Ascending aorta (tissue), 2 donors: ENCODE measurements at places on chromosomes 12 and 14.
A peak's percentile ranks its signal among the peaks of the same experiment; 100 is the strongest.

GRCh38 chr12:62686938-62687337 lies 220.3 kb downstream of the MON2 start:
- no peaks in the 10 kb centered on the region for H3K27me3 ChIP-seq
- H3K36me3 ChIP-seq: no peaks in the 10 kb centered on the region
- peaks cover 26% of the 10 kb centered on the region for H3K4me1 ChIP-seq
- no peak for DNase-seq
- H3K4me3 ChIP-seq: no peak overlapping the region
- H3K27ac ChIP-seq: peak overlapping the region; percentile 63

DNA sequence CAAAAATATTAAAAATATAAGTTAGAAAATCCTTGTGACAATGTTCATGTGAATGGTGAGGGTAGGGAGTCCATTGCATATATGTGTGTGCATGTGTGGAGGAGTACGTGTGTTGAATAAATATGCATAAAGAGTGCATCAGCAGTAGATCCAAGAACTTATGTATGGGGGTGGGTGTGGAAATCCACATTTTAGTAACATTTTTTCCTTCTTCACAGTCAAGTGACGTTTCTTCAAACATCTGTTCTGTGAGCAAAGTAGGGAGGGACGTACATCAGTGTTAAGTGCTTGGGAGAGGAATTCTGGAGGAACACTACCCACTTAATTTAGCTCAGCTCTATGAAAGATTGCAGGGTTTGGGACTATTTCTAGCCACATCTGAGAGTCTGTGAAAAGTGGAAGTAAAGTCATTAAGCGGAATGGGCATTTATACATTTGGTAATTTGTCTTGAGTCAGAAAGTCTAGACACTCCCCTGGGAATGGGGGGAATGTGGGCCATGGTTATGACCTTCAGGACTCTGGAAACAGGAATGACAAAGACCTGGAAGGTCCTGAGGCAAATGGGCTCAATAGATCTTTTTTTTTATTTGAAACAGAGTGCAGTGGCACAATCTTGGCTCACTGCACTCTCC lies 156.4 kb upstream of the PLXNC1 start:
- no peaks in the 10 kb centered on the region for H3K4me1 ChIP-seq
- H3K27ac ChIP-seq: peak overlapping the region; percentile 1
- H3K36me3 ChIP-seq: no peaks in the 10 kb centered on the region
- no peak overlapping the region for H3K4me3 ChIP-seq
- no peaks in the 10 kb centered on the region for H3K27me3 ChIP-seq

- H3K36me3 ChIP-seq: no peaks in the 10 kb centered on the region
- peaks cover 11% of the 10 kb centered on the region for H3K4me1 ChIP-seq
- no peaks in the 10 kb centered on the region for H3K27me3 ChIP-seq
- DNase-seq: no peak
- H3K4me3 ChIP-seq: no peak overlapping the region
- peak overlapping the region; percentile 81 for H3K27ac ChIP-seq
Measured at GRCh38 chr12:57079821-57080220, 1.2 kb upstream of the NEMP1 start.

DNA sequence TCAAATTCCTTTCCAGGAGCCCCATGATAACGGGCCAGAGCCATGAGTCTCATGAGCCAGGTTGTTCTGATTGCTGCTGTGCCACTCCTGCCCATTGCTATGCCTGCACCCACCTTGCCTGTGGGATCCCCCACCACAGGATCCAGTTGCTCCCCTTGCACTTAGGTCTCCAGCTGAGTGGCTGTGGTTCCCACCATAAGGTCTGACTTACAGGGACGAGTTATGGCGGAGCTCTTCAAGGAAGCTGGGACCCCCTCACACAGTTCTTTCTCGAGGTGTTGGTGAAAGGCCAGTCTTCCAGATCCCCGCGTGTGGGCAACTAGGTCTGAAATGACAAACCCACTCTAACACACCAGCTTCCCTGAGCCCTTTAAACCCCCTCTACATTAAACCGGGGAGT lies 111.9 kb upstream of the C14orf180 start:
- H3K27me3 ChIP-seq: peaks cover 7% of the 10 kb centered on the region
- no peak overlapping the region for H3K4me3 ChIP-seq
- H3K36me3 ChIP-seq: no peaks in the 10 kb centered on the region
- DNase-seq: no peak
- H3K27ac ChIP-seq: no peak overlapping the region

DNA sequence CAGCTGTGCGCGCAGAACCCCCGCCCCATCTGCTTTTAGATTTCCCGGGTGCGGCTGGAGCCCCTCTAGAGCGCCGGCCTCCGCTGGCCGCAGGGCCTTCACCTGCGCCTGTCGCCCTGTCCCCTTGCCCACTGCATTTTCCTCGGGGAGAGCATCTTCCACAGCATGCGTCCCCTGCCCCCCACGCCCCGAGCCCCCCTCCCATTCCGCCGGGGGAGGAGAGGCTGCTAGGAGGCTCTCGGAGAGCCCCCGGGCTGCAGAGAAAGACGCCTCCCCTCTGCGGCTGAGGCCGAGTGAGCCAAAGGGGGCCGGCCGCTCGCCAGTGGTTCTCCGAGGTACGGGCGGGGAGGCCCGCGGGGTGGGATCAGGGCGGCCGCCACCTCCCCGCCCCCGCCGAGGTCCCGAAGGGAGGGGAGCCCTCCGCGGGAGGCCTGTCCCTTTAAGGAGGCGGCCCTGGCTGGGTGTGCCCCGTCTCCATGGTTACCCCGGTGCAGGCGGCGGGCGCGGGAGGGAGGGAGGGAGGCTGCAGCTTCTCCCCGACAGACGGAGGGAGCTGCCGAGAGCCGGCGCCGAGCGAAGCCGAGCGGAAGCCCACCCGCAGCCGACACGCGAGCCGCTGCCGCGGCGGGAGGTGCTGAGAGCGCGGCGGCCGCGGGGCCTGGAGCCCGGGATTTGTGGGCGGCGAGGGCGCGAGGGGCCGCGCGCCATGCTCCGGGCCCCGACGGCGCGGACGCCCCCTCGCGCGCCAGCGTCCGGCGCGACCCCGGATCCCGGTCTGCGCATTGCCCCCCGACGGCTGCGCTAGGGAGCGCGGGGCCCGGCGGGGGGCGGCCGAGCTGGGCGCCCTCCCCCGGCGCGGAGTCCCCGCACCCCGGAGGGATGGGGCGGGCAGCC lies at the start of gene KCNH3:
KCNH3 (plus strand) TSS at position 521 of the 894 bp plus-strand sequence. CDS start 387 bp downstream, outside the sequence.
- DNase-seq: no peak
- H3K27ac ChIP-seq: no peak within 1 kb of the TSS
- H3K27me3 ChIP-seq: peaks cover 5% of the 10 kb centered on the region
- no peaks in the 10 kb centered on the region for H3K4me1 ChIP-seq
